ENCODE measurements at places on chromosomes 4 and X.

- DNase-seq, result peak; percentile 41
These were observed 108.1 kb upstream of the STOX2 start for GRCh38 chr4:183797011-183797444.

GRCh38 chr4:99723612-99724011 lies 66.0 kb upstream of the C4orf54 start:
- DNase-seq, result no peak

GRCh38 chrX:989959-990510 lies 222.4 kb downstream of the CRLF2 start:
- peak; percentile 97 for DNase-seq

GRCh38 chr4:100340512-100341485 lies 150.5 kb upstream of the DDIT4L start:
- DNase-seq, result no peak

DNA sequence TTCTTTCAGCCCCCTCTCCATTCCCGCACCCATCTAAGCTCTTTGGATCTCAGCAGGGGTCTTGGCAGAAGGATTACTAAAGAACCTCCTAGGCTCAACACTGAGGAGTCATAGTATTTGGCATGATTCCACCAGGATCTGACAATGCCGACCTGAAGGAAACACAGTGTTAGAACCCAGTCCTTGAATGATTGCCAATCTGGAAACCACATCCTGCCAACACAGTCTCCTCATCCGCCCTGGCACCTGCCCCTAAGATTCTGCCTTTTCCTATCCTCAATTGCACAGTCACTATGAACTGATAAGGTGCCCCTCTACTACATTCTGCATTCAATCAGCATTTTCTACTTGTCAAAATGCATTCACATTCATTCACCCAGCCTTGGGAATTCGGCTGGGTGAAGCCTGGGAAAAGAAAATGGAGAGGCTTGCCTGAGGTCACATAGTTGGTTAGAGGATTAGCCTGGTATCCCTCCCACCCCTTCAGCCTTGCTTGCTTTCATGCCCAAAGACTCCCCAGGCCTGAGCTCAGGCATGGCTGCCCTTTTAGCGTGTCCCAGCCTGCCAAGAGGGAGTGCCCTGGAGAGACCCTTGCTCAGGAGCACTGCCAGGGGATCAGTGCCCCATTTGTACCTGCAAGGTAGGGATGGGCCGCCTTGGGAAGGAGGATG lies 2.2 kb upstream of the CLDN2 start:
- DNase-seq, result no peak

GRCh38 chrX:110561034-110561433 lies 202.4 kb downstream of the RTL9 start:
- no peak for DNase-seq

DNA sequence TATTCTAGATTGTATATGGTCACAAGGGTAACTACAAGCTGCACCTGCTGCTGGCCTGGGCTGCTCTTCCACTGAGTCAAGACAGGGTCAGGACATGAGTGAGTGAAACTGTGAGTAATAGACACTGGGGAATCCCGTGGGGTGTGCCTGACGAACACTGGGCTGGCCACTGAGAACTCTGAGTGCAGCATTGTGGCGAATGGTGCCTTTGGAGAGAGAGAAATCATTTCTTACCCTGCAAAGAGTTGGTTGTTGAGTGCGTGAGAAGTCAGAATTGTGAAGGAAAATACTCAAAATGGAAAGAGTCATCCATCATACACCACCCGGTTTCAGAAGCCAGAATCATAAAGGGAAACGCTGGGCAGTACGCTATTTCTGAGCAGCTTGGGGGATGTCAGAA lies 43.1 kb upstream of the LSM6 start:
- no peak for DNase-seq

- DNase-seq, result no peak
These were observed 101.3 kb downstream of the PALLD start for GRCh38 chr4:168598191-168598590.

DNA sequence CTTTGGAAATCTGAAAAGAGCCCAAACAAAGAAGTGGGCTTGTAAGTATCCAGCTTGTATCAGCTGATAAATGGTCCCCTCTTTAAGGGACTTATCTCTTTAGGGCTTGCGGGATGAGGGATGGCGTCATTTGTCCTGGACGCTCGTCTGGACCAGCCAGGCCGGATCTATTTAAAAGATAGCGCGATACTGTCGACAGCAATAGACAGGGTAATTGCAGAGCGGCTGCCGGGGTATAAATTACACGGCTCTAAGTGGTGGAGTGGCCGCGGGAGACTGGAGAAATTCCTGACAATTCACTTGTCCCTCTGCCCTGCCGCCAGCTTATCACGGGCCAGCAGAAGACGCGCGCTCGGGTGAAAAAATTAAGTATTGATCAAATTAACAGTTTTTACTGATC lies 90.7 kb downstream of the FAM53A start:
- no peak for DNase-seq

- peak; percentile 59 for DNase-seq
These were observed 29.5 kb downstream of the MSL3 start for GRCh38 chrX:11787564-11787963.
